ENCODE measurements at places on chromosomes 6 and 20.
A peak's percentile ranks its signal among the peaks of the same experiment; 100 is the strongest.

GRCh38 chr6:133456944-133457343 lies 215.8 kb downstream of the EYA4 start:
- DNase-seq, result no peak

- no peak for DNase-seq
These were observed 5.2 kb downstream of the EBF4 start for GRCh38 chr20:2697768-2698167.

- DNase-seq, result no peak
These were observed 231.2 kb upstream of the ZFP64 start for GRCh38 chr20:52422574-52423336.

DNA sequence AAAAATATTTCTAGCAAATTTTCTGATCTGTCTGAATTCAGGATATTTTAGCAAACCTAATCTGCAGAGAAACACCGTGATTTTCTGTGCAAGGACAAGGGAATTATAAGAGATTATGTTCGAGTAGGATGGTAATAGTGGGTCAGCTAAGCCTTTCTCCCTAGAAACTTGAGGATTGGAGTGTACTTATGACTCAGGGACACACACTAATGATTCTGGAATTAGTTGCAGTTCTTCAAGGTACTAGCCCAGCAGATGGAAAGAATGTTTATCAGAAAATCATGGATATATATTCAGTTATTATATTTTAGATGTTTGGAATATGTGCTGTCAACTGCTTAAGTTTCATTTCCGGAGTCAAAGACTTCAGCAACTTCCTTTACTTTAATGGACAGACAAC lies 177.1 kb upstream of the MAP3K7 start:
- no peak for DNase-seq

DNA sequence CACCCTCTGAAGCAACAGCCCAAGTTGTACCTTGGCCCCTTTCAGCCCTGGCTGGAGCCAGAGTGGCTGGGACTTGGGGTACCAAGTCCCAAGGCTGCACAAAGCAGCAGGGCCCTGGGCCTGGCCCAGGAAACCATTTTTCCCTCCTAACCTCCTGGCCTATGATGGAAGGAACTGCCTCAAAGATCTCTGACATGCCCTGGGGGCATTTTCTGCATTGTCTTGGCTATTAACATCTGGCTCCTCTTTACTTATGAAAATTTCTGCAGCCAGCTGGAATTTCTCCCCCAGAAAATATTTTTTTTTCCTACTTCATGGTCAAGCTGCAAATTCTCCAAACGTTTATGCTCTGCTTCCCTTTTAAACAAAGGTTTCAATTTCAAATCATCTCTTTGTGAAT lies 269.4 kb upstream of the CDYL start:
- no peak for DNase-seq

GRCh38 chr20:46218656-46219055 lies 89.6 kb downstream of the CDH22 start:
- DNase-seq, result no peak

- no peak for DNase-seq
These were observed 10.4 kb downstream of the LOC128125822 start for GRCh38 chr6:63582579-63583231.

DNA sequence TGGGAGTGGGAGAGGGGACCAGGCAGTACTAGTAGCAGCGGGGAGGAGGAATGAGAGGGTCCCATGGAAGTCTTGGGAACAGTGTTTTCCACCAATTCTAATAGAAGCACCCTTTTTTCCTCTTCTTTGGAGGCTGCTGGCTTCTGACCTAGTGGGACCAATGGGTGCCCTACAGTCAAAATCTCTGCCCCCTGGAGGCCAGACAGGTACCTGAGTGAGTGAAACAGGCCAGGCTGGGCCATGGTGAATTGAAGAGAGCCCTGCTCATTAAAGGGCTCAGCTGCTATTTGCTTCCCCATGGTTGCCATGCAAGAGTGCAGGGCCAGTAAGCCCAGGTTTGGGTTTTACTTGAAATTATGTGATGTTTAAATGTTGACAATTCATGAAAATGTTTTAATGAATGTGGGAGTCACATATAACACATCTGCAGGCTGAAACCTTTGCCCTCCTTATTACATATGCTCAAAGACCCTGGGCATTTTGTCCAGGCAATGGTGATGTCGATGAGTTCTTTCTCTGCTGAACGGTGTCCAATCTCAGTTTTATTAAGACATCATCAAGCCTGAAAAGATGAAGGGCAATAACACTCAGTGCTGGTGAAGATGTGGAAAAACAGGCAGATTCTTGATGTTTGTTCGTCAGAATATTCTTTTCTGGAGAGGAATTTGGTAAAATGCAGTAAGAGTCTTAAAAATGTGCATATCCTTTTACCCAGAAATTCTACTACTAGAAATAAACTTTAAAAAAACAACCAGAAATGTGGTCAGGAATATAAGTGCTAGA lies 42.3 kb upstream of the OCSTAMP start:
- no peak for DNase-seq

DNA sequence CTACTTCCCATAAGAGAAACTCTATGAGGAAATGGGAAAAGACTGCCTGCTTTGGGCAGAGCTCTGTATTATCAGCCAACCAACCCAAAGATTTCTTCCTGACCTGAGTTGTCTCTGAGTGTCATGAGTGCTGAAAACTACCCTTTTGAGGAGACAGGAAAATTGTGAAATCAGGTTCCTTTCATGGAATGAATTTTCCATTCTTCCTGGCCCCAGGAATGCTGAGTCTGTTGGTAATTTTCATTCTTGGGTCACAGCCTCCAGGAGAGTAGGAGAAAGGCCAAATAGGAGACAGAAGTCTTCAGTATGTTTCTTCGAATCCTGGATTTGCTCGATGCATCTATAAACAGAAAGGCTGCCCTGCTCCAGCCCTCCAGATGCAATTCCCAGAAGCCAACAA lies 53.6 kb downstream of the SCML4 start:
- no peak for DNase-seq

DNA sequence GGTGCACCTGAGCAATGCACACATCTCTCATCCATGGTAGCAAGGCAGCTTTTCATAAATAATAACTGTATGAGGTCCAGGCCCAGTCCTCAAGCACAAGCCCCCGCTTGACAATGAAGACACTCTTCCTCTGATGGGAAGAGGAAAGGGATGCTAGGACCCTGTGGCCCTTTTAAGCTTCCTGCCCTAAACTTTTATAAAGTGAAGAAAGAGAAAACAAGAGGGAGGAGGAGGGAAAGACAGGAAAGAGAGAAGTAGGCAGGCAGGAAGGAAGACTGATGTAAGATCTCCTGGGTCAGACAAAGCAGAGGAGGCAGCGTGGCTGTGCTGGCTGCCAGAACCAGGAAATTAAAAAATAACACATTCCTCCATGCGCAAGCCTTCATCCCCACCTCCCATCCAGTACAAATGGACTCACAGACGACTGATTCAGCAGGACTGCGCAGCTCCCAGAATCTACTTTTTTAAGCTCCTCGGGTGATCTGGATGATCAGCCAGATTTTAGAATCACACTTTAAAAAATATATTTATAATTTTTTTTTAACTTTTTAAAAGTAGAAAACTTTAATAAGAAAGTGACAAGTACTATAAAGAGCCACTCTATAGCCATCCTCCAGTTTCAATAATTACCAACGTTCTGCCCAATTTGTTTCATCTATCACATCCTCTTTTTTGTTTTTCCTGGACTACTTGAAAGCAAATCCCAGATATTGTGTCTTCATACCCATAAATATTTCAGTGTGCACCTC lies 16.5 kb downstream of the TNFAIP3 start:
- DNase-seq, result peak; percentile 60

DNA sequence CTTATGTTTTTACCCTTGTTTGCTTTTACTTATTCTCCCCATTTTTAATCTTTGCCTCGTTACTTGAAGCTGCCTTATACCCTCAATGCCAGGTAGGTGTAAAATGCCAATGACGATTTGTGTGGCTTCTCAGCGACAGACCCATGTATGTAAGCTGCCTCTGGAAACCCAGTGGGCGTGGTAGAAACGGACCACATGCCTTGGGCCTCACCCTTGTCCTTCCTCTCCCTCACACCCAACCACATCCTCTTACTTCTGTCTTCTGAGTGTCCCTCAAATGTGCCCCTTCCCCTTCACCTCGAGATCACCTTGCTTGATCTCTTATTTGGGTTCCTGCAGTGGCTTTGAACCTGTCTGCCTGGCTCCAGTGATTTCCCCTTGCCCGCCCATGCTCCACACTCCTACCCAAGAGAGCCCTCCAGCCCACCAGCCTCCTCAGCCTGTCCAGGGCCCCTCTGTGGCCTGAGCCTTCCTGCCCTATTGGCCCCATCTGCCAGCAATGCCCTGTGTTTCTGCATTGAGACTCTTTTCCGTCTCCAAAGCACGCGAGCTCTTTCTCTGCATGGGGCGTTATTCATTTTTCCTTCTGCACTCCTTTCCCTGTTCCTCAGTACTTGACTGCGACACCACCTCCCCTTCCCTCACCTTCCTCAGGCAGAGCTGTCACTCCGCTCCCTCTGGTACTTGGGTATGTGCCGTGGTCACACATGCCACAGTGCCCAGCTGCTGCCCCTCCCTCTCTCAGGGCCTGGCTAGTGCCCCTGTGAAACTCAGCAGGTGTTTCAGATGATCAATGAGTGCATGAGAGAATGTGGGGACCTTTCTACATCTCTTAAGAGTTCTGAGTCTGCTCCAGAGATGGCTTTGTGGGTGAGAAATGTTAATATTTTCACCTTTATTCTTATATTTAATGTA lies 115.4 kb downstream of the SLX4IP start:
- DNase-seq, result no peak

- no peak for DNase-seq
These were observed 956.6 kb downstream of the KIF16B start for GRCh38 chr20:15616626-15617025.

DNA sequence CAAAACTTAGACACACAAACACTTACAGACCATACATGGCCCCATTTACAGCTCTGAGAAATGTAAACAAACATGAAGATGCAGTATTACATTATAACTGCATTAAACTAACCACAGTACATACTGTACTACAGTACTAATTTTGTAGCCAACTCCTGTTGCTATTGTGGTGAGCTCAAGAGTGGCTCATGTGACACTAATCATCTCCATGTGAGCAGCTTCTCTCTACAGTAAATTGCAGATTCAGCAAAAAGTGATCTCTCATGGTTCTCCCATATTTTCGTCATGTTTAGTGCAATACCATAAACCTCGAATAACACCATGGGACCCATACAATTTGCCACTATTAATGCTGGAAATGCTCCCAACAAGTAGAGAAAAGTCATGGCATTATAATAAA lies 860.4 kb downstream of the EPHA7 start:
- DNase-seq, result no peak
